ENCODE measurements at places on chromosomes 2 and 18.
A peak's percentile ranks its signal among the peaks of the same experiment; 100 is the strongest.

DNA sequence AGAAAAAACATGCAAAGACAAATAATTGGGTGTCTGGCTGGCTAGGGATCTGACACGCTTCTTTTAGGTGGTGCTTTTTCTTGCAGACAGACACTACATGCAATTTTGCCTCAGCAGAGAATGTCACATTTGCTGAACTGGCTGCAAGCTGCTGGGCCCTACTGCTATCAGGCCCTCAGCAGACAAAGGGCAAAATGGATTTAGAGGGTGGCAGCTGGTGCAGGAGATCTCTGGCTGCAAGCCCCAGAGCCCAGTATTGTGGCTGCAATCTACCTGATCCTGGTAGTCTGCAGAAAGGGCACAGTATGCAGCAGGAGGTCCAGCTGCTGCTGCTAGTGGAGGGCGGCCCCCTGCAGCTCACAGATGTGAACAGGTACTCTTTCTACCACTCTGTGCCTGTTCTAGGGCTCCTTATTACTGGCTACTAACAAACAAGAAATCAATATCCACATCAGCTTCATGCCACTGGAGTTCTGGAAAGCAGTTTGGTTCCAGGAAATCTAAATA, 796.7 kb upstream of the CELF4 start:
- no peak for DNase-seq

GRCh38 chr2:74779587-74780135, 54.3 kb upstream of the HK2 start:
- no peak for DNase-seq

- no peak for DNase-seq
Measured at GRCh38 chr2:60226943-60227342, 326.5 kb downstream of the BCL11A start.

GRCh38 chr2:36881816-36882215, 84.5 kb downstream of the STRN start:
- DNase-seq, result no peak

DNA sequence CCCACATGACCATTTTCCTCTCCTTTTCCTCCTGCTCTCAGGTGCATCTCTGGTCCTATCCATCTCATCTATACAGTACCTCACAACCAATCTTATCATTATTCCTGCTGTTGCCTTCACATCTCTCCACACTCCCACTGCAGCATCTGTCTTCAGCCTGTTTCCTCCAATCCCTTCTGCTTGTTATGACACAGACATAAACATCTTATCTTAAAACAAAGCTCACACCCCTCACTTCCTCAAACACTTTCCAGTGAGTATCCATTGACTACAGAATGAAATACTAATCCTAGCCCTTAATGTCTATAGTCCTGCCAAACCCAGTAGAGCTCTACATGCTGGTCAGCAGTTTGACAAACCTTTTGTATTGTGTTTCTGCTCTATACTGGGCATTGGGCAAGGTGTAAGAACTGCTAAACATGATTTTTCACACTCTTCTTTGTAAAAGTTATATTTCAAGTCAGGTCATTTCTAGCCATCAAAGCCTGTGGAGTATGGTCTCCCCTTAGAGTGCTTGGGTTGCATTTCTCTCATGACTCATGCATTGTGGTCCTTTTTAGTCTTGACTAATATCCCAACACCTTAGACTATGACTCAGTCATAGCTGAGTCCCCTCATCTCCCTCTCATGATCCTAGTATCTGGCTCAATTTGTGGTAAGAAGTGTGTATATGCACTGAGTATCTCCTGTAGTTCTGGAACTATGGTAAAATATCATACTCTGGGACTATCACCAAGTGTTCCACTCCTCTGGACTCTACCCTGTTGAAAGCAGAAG, 187.0 kb downstream of the CYRIA start:
- no peak for DNase-seq

DNA sequence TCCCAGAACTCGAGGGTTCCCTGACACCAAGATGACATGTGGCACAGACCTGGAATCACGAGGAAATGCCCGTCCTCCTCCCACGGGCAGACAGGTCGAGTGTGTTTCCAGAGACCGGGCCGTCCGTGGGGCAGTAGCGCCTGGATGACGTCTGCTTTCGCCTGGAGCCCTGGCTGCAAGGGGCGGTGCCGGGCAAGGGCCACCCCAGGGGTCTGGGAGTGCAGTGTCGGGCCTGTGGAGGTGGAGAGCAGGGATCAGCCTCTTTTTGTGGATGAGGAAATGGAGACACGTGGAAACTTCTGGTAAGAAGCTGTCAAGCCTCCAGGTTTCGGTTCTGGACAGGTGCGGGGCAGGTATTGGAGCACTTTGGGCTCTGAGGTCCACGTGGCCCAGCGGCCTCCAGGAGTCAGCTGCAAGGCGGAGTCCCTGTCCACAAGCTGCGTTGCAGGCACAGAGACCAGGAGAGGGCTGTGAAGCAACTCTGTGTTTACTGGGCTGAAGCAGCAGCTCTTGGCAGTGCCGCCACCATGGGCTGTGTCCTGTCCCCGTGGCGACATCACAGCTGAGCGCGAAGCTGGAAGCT, 25.6 kb downstream of the NFATC1 start:
- no peak for DNase-seq

DNA sequence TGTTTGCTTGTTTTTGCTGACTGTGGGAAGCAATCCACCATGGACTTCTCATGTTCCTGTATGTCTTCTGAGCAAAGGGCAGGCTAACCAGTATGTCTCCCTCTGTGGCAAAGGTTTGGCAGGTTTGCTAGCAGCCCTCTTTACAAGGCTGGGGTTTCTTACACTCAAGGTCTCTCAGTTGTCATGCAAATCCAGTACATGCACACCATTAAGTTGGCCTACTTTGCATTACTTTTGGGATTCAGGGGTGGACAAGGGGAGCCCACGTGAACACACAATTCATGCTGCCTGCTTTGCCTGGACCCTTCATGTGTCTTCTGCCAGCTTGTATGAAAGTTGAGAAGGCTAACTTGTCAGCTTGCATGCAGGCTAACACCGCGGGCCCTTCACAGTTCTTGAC, 134.9 kb downstream of the LRRTM4 start:
- no peak for DNase-seq

DNA sequence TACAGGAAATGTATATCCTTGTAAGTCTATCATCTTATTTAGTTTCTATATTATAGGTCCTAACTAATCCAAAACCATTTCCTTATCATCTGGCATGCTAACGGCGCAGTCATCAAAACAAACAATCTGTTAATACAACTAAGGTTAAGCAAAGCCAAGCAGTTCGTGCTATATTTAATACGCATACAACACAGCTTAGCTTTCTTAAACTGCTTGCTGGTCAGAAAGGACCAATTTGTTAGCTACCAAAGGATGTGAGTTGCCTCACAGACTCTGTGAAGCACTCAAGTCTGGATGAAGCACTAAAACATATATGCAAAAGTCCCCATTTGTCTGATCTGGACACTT, 67.0 kb downstream of the ZEB2 start:
- no peak for DNase-seq

- DNase-seq, result peak; percentile 29
Measured at GRCh38 chr2:152564754-152565551, 152.3 kb downstream of the PRPF40A start.

- no peak for DNase-seq
Measured at GRCh38 chr2:26177122-26177521, 4.2 kb downstream of the GAREM2 start.

DNA sequence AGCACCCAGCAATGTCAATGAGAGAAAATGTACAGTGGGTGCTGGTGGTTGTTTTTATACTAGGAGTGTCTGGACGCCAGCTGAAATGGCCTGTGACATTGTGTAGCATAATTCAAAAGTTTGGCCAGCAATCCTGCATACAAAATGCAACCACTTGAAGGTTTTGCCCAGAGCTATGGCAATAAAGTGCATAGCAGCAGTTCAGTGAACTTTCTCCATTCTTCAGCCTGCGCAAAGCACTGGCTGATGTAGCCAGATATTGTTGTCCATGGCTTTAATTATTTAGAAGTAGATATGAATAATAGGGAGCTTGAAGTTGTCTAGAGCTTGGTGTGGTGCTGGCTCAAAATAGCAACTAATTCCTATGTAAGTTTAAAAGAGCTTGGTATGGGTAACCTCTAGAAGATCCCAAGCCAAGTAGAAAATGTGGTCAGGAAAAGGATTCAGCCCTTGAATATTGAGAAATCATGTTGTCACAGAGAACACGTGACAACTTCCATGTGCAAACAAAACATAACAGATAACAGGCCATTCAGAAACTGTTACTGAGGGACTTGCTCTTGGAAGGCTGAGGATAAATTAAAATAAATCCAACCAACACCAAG, 33.3 kb upstream of the PGAP1 start:
- no peak for DNase-seq

DNA sequence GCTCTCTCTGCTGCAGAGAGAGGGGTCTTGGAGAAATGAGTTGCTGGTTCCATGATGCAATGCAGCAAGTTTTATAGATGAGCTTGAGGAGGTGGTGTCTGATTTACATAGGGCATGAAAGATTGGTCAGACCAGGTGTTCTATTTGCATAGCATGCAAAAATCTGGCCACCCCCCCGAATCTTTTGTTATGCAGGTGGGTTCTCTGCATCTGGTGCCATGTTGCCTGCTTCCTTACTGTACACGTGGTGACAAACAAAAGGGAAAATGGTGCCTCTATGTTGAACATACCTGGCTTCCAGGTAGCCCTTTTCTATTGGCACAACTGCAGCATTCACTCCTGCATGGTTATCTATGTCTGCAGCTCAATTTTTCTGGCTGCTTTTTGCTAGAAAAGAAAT, 169.4 kb downstream of the GALNT1 start:
- no peak for DNase-seq

- no peak for DNase-seq
Measured at GRCh38 chr2:235849489-235849888, 318.7 kb downstream of the GBX2 start.

DNA sequence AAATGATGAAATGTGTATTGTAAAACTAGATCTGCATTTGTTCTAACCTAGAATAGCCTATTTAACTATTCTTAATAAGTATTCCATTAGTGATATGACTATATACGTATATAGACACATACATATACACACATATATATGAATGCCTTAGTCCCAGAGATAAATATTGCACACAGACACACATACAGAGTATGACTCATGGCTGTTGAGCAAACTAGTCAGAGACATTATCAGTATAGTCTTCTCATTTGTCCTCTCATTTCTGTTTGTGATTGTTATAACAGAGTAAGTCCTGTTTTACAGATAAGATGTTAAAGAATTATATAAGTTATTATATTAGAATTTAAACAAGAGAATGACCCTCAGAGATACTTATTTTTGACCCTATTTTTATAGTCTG, 202.5 kb downstream of the CCDC102B start:
- no peak for DNase-seq

GRCh38 chr2:36633470-36634092, 35.6 kb upstream of the FEZ2 start:
- no peak for DNase-seq

- DNase-seq, result peak; percentile 36
Measured at GRCh38 chr2:64192664-64193105, 48.5 kb upstream of the PELI1 start.

DNA sequence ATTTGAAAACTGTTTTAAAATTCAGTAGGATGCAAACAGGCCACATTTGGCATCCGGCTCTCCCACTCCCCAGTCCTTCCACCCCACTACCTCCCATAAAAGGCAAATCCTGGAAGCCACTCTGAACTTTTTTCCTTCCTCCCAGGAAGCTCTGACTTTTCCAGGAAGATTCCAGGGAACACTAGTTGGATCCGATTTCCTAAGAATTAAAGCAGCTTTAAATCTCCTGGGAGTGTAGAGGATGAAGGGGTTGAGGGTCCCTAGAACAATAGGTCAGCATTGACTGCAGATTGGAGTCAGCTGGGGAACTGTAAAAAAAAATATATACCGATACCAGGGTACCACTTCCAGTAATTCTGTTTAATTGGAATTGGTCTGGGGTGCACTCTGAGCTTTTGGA, 76.9 kb downstream of the CRIM1 start:
- no peak for DNase-seq

- peak; percentile 49 for DNase-seq
Measured at GRCh38 chr2:43269706-43270105, 43.3 kb upstream of the ZFP36L2 start.

- no peak for DNase-seq
Measured at GRCh38 chr2:100178864-100179263, 36.5 kb upstream of the AFF3 start.

- DNase-seq, result no peak
Measured at GRCh38 chr2:240356700-240357640, 78.5 kb upstream of the GPC1 start.

GRCh38 chr2:231469583-231469950, 5.3 kb upstream of the NCL start:
- no peak for DNase-seq

- no peak for DNase-seq
Measured at GRCh38 chr2:134348239-134348638, 94.4 kb downstream of the MGAT5 start.

GRCh38 chr2:88181511-88181910, 11.4 kb downstream of the THNSL2 start:
- no peak for DNase-seq

GRCh38 chr2:175175896-175176295, 5.6 kb downstream of the ATP5MC3 start:
- DNase-seq, result no peak

GRCh38 chr2:37563375-37564015, 107.9 kb downstream of the CDC42EP3 start:
- DNase-seq, result no peak

- no peak for DNase-seq
Measured at GRCh38 chr2:46849046-46849715, 66.4 kb downstream of the MCFD2 start.

GRCh38 chr2:144983107-144983506, 463.2 kb upstream of the ZEB2 start:
- DNase-seq, result no peak

- DNase-seq, result no peak
Measured at GRCh38 chr2:163800951-163801381, 65.2 kb upstream of the FIGN start.

- DNase-seq, result no peak
Measured at GRCh38 chr2:239943991-239944631, 81.0 kb downstream of the NDUFA10 start.

DNA sequence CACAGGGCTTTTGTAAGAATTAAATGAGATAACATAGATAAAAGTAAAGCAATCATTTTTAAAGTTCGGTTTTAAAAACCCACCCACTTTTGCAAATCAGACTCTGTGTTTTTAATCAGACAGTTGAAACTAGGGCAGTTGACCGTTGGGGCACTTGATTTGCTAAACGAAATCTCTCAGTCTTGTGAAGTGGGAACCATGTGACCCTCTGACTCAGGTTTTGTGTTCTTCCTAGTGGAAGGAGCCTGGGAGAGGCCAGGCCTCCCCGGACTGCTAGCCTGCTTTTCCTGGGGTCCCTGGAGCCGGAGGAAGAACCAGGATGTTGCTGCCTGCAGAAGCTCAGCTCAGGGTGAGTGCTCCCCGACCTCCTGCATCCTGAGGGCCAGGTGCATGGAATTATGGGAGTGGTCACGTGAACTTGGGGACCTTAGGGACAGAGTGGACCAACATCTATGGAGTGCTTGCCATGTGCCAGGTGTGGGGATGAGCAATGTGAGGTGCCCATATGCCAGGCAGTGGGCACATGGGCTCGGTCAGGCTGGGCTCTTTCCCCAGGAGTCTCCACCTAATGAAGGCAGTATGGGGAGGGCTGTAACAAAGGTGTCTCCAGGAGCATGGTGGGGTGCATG, 3.9 kb downstream of the C2orf72 start:
- no peak for DNase-seq

- DNase-seq, result no peak
Measured at GRCh38 chr18:59068276-59069071, 71.2 kb upstream of the SEC11C start.
